ENCODE measurements at places on chromosomes 5 and 9. TPM values are rescaled to one million over a fixed set of nuclear protein-coding genes. Genes with fewer than 3 reads are reported as not detected.

DNA sequence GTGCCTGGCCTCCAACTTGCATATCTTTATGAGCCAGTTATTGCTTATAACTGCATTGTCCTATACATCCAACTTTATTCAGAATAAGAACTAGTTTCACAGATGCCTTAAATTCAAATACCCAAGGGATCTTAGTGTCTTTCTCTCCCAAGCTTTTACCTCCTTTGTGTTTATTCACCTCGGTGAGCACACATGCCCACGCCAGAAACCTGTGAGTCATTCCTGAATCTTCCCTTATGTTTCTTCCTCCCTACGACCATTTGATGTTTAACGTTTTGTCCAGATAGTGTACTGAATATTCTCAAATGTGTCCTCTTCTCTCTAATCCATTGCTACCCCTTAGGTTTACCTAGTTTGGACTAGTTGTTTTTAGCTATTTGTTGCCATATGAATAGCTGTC is 55.5 kb upstream of the MEGF10 start:
- DNase-seq: no peak

DNA sequence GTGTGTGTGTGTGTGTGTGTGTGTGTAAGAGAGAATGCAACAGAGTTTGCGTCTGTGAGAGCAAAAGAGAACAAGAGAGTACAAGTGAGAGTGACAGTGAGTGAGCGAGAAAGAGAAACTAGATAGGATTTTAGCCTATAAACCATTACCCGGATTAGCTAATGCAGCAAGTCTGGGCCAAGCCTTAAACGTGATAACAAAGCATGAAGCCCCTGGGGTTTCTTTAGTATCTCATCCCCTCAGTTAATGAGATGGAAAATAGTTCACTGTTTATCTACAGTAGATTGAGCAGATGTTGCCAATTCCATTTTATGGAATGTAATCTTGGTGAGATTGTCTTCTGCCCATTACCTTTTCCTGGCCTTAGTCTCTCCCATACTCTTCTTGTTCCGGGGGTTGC is 114.5 kb downstream of the MAT2B start:
- no peak for DNase-seq

GRCh38 chr9:71010258-71010657 is 111.2 kb downstream of the TRPM3 start:
- no peak for DNase-seq

DNA sequence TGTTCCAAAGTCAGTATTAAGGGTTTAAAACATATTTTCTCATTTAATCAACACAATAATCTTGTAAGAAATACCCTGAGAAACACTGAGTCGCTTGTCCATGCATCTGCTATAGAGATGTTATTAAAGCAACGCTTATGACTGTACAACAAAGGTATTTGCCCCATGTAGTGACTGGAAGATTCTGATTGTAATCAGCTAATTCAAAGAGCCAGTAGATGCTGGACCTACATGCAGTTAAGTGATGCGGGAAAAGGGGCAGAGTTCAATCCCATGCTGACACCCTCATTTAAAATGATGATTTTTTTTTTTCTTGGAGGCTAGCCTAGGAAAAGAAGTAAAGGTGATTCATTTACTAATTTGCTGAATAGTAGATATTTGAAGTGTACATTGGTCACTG is 149.3 kb upstream of the MTAP start:
- DNase-seq: no peak

- no peak for DNase-seq
These were observed 230.3 kb downstream of the CRB2 start for GRCh38 chr9:123586275-123586674.

GRCh38 chr5:34978681-34979080 is 49.3 kb downstream of the DNAJC21 start:
- no peak for DNase-seq

DNA sequence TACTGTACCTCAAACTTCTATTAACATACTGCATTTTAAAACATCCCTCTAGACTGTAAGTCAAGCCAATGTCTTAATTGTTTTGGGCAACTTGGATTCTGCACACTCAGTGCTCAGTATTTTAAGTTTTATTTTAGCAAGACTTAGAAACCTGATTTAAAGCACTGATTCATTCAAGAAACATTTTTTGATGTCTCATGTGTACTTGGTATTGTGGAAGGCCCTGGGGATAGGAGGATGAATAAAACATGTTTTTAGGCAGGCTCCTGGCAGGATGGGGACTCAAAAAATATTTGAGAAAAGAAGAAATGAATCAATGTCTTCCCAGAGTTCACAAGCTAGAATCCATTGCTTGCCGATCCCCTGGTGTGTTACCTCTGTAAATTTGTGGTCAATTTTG is 334.0 kb upstream of the PUM3 start:
- no peak for DNase-seq

DNA sequence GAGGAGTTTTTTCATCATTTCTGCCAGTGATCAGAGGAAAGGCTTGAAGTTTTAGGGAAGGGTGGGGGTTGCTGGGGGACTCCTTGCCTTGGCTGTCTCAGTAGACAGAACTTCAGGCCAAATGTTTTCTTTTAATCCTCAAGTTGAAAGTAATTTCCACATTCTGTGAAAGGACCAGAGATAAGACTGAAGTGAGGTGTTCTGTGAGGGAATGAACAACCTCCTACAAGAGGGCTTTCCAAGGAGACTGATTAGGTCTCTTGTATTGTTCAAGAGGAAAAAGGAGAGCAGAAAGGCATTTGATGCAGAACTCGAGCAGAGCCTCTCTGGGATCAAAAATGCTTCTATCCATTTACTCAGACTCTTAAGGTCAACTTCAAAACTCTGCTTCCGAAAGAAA is 282.1 kb upstream of the ATP10B start:
- no peak for DNase-seq

TPD52L3 gene
- polyA plus RNA-seq: not detected

IL7R gene
- polyA plus RNA-seq: 1.2 TPM

PCDHGA3 gene
- polyA plus RNA-seq: 0.01 TPM

POU5F2 gene
- polyA plus RNA-seq: not detected

PRLR gene
- polyA plus RNA-seq: not detected
